OCI-M1 (cell line): ENCODE measurements at places on chromosomes 7 and 10.

GRCh38 chr10:46255801-46256747 lies 30.7 kb upstream of the ANTXRL start:
- DNase-seq: peak; percentile 79

GRCh38 chr10:78764846-78765430 lies 303.8 kb upstream of the ZMIZ1 start:
- DNase-seq: no peak

DNA sequence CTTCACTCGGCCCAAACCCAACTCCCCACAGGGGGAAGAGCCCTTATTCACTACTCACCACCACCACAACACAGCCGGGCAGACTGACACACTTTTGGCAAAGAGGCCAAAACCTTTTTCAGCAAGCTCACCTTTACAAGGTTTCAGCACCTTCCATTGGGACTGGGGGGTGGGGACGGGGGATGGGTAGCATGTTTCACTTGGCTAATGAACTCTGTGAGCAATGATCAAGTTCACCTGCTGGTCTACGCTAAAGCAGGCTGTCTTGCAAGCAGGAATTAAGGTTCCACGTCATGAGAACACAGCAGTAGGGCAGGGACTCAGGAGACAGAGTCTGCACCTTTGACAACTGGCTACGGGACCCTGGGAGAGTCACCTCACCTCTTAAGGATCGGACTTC lies 7.0 kb downstream of the FAM53B start:
- no peak for DNase-seq

DNA sequence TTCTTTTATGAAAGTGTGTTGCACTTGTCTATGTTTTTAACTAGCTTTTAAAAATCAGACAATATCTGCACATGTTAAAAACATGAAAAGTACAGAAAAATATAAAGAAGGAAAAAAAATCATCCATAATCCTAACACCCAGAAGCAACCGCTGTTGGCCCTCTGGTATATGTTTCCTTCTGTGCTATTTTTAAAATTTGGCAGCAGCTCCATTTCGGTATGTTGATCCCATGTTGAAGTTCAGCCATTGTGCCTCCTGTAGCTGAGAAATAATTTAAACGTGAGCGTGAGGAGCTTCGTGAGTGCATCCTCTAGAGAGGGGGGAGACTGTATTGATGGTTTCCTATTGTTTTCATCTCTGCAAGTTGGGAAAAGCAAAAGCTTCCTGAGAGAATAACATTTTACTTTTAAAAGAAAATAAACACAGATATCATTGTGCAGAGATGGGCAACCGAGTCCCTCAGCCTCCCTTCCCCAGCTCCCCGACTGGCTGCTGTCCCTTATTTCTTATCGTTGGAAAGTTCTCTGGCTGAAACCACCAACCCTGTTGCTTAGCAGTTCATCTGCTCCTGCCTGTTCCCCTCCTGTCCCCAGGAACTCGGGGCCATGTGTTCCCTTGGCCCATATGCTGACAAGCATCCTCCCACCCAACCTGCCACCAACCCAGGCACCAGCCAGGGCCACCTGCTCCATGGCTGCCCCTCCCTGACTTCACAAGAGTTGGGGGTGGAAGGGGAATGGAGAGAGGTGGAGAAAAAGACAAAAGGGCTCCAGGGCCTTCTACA lies 499.1 kb upstream of the PODXL start:
- DNase-seq: no peak

DNA sequence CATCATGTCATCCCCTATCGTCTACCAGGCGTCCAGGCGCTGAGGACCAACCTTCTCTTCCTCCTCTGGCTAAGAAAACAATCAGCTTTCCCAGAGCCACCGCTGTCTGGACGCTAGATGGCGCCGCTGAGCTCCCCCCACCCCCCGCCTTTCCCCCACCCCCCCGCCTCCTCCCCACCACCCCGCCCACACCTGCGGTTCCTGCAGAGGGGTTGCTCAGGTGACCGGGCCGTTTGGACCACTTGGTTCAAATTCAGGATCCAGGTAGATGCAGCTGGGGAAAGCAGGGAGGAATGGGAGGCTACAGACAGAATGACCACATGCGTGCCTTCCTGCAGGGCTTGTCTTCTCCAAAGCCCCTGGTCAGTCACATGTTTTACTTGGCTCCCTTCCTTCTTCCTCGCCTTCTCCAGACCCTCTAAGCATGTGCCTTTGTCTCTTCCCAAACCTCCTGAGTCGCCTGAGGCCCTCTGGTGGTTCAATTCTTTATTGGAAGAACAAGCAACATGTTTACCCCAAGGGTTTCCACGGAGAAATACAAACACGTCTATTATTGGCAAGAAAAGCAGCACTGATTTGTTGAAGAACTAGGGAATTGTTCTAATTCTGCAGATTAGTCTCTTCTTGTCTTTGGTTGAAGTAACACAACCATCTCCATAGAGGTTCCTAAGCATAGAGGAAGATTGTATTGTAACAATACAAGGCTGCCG lies 24.7 kb downstream of the AOC1 start:
- DNase-seq: peak; percentile 80

GRCh38 chr10:49005270-49005669 lies 65.6 kb upstream of the LRRC18 start:
- DNase-seq: no peak

- no peak for DNase-seq
Observed at GRCh38 chr10:96814264-96814663, 17.8 kb upstream of the LCOR start.

GRCh38 chr10:93766918-93767317 lies 9.2 kb downstream of the LGI1 start:
- no peak for DNase-seq

DNA sequence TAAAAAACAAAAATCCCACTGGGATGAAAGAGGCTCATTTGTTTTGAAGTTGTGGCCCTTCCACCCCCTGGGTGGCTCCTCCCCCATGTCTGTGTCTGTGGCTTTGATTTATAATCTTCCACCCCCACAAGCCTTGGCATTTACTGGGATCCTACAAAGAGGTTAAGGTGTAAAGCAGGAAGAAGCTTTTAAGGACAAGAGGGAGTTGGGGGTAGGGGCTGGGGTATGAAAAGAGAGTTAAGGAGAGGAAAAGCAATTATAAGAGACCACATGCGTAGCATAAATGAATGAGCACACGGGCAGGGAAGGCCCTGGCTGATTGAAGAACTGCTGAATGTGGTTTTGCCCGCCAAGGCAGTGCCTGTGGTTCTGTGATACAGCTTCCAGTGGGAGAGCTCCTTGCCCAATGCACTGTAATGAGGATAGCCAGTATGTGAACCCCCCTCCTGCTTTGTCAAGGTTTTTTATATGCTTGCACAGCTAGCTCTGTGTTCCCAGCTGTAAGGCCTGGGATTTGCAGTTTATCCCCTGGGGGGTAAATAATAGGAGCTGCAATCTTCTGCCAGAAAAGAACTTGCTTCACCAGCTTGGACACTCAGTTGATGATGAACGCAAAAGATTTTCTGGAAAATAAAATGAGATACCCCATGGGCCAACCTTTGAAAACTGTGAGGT lies 34.7 kb upstream of the KMT2E start:
- peak; percentile 11 for DNase-seq

DNA sequence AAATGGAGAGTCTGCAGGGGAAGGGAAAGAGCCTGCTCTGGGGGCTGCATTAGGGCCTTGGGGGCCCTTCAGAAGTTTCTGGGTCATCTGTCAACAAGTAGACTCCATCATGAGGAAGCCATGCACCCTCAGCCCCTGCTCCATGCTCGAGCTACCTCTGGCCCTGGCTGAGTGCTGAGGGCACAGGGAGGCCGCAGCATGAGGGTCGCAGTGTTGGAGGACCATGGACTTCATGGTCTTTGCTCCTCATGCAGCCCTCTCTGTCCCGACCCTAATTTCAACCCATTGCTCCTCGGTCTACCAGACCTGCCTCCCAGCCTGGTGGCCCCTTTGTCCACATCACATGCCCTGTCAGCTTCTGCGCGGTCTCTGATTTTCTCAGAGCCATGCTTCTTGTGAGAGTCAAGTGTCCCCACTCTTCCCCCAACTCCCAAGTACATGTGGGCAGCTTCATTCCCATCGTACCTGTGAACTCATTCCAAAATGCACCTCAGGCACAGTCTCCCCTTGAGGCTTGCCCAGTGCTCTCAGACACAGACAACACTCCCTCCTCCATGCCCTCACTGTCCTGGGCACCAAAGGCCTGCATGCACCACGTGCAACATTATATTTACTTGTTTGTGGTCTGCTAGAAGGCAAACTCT lies 14.7 kb downstream of the ZNF488 start:
- DNase-seq: no peak

GRCh38 chr10:125084614-125085257 lies 75.6 kb downstream of the CTBP2 start:
- DNase-seq: no peak

DNA sequence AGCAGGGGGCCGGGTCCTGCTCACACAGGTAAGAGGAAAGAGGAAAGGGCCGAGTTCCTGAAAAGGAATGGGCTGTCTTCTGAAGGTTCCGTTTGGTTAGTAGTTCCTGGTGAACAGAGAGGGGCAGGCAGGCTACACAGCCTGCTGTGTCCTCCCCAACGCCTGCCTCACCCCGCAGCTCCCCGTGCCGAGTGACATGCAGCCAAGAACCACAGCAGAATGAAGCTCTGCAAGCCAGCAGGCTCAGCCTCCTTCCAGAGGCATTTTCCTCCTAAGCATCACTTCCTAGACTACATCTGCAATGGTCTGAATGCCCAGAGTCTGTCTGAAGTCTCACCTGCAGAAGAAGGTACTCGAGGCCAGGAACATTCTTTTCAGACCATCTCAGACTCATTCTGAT lies 202.4 kb upstream of the TCERG1L start:
- no peak for DNase-seq

GRCh38 chr10:57664815-57665214 lies 602.9 kb downstream of the IPMK start:
- DNase-seq: no peak
